ENCODE measurements at places on chromosomes 11 and 22.

- no peak for DNase-seq
Observed at GRCh38 chr11:112523951-112524350, 263.3 kb upstream of the PLET1 start.

DNA sequence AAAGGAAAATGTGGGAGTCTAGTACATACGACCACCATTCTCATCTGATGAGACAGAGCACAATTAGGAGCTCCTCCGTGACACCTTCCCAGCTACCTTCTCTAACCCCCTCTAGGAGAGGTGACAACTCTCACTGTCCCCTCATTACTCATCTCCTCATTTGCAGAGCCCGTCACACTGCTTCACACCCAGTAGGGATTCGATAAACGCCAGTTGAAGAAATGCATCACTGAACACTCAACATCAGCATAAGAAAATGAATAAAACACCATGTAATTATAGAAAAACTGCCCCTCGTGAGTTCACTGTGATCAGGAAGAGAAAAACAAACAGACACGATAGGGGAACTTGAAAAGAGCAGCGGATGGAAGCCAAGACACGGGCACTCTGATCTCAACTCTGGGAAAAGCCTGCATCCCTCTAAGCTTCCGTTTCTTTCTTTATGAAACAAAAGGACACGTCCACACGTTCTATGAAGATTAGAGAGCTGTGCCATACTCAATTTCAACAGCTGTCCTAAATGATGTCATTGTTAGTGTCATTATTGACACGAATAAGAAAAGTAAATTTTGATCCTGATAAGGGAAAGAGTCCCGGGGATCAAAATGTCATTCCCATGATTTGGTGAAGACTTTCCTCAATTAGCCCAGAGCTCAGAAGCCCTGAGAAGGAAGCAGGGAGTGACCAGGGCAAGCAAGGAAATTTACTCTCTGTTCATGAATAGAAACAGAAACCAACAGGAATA is 356.9 kb downstream of the LARGE1 start:
- no peak for DNase-seq

- no peak for DNase-seq
Observed at GRCh38 chr11:34266090-34266912, 91.5 kb downstream of the ABTB2 start.

DNA sequence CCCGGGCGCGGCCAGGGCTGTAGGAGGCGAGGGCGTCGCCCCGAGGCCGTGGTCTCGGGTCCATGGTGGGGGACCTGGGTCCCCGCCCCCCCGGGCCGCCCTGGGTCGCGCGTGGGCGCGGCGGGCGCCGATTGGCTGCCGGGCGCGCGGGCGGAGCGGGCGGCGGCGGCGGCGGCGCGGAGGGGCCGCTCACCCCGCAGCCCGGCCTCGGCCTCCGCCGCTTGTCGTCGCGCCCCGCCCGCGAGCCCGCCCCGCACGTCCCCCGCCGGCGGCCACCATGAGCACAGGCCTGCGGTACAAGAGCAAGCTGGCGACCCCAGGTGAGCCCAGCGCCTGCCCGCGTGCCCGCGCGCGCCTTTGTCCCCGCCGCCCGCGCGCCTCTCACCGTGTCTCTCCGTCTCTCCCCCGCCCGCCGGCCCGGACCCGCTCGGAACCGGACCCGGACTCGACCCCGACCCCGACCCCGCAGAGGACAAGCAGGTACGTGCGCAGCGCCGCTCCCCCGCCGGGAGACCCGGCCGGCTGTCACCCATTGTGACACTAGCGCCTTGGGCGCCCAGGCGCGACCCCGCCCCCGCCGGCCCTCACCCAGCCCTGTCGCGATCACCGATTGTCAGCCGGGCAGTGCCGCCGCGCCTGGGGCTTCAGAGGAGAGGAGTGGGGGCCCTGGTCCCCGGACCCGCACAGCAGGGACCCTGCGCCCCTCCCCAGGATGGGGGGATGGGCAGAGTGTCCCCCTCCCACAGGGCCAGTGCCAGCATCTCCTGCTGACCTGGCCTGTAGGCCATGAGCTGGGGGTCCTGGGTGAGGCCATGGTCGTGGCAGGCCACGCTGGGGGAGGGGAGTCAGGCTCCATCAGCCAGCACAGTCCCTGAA is at the start of gene SEPTIN5:
SEPTIN5 (plus strand) TSS at position 192 of the 876 bp plus-strand sequence; CDS start at position 278, 86 bp downstream.
- DNase-seq, result no peak

GRCh38 chr11:92758241-92758780 is 211.1 kb upstream of the MTNR1B start:
- no peak for DNase-seq

GRCh38 chr11:115060840-115061239 is 382.5 kb downstream of the NXPE2 start:
- DNase-seq, result no peak

DNA sequence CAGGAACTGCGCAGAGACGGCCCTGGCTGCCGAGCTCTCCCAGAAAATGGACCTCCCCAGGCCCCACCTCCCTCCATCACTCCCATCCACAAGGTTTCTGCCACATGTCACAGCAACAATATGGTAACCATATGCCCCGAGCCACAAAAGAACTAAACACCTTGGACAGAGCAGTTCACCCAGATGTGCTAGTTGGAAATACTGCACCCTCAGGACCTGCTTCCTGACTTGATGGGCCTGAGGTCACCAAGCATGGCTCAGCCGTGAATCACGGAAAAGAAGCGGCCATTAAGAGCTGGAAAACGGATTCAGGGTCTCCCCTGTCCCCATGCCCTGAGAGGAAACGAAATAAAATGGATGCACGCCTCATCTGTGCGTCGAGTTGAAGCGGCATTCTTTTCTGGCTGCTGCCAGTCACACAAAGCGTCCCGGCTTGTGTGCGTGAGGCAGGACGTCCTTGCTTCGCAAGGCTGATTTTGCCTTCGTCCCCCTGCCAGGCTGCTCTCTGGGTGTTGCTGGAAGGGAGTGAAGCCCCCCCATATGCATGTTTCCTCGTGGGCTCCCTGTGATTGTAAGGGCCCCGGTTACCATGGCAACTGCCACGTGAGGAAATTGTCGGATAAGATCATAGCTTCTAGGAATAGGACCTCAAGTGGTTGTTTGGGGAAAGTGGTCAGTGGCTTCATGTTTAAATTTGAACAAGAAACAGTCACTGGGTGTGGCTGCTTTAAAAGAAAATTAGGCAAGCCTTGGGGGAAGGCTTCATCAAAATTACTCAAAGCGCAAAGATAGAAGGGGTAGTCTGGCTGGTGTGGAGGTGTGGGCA is 51.7 kb downstream of the FLI1 start:
- DNase-seq, result no peak

DNA sequence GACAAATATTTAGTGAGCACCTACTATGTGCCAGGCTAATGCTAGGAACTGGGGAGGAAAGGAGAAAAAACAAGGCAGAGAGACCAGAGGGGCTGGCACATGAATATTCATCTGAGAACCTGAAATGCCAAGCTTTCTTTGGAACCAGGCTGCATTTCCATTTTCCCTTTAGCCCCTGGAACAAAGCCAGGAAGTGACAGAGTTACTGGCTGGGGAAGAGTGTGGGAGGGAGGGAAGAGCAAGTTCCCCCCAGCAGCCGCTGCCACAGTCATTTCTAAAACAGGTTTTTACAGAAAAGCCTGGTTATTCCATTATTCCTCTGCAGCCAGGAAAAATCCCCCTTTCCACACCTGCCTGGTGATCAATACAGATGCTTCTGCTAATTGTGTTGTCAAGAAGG is 97.0 kb downstream of the SPON1 start:
- DNase-seq, result no peak

GRCh38 chr22:44848791-44849420 is 96.5 kb downstream of the ARHGAP8 start:
- no peak for DNase-seq
